ENCODE measurements at places on chromosomes 4 and X.

GRCh38 chr4:131603705-131604104 is 1545.4 kb upstream of the PCDH10 start:
- DNase-seq, result no peak

GRCh38 chrX:124307253-124307907 is 25.1 kb upstream of the TEX13D start:
- DNase-seq, result no peak

- no peak for DNase-seq
Measured at GRCh38 chr4:3121110-3121509, 46.6 kb downstream of the HTT start.

DNA sequence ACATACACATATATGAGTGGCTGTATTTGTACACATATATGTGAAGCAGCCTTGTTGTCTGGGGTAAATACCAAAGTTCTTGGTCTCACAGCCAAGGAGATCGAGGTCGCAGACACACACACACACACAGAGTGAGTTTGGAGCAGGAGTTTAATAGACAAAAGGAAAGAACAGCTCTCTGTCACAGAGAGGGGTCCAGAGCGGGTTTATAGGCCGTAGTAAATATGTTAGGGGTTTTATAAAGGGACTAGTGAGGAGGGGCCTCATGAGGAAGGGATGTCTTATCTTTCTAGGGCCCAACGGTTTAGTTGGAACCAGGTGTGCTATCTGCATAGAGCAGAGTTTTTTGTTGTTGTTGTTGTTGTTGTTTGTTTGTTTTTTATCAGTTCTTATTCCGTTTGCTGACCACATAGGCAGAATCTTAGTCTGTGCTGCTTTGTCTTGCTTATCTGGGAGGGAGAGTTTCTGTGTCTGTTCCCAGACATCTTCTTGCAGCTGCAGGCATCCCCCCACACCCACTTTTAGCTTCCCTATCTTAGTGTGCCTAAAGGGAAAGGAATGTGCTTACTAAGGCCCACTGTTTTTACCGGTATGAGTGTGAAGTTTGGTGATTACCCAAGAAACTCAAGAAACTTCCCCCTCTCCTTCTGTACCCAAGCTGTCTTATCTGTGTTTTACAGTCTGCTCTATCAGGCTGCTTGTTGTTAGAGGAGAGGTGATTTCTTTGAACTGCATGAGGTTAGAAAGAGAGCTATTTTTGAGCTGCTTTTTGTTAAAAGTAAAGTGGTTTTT is 91.9 kb downstream of the TENT5D start:
- no peak for DNase-seq

DNA sequence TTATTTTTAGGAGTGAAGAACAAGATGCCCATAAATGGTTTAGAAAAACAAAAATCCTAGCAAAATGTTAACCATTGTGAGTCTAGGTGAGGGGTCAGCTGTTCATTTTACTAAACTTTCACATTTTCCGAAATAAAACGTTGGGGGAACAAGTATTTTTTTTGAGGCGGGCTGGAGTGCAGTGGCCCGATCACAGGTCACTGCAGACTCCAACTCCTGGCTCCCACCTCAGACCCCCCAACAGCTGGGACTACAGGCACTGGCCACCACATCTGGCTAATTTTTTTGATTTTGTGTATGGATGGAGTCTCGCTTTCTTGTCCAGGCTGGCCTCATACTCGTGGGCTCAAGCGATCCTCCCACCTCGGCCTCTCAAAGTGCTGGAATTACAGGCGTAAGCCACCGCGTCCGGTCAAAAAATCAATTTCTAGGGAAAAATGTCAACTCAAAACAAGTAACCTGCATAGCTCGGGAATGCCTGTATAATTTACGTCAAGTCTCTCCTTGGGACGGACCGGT is 742 bp upstream of the TAF1 start:
- no peak for DNase-seq

DNA sequence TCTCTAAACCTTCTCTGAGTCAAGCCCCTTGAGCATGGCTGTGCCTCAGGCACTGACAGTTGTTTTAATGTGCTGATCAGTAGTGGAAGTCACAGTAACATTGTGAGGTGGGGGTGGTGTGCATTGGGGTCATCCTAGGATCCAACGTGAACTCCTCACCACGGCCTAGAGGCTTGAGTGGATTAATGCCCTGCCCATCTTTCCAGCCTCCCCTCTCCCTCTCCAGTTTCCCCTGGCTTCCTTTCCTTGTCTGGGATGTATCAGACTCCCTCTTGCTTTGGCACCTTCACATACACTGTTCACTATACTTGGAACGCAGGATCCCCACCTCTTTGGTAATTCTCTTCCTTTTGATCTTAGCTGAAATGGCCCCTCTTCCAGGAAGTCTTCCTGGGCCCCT is 13.3 kb upstream of the PJA1 start:
- no peak for DNase-seq

GRCh38 chr4:147730333-147730732 is 1.6 kb upstream of the ARHGAP10 start:
- DNase-seq, result no peak

GRCh38 chr4:158891256-158891655 is 122.4 kb downstream of the FNIP2 start:
- DNase-seq, result no peak

DNA sequence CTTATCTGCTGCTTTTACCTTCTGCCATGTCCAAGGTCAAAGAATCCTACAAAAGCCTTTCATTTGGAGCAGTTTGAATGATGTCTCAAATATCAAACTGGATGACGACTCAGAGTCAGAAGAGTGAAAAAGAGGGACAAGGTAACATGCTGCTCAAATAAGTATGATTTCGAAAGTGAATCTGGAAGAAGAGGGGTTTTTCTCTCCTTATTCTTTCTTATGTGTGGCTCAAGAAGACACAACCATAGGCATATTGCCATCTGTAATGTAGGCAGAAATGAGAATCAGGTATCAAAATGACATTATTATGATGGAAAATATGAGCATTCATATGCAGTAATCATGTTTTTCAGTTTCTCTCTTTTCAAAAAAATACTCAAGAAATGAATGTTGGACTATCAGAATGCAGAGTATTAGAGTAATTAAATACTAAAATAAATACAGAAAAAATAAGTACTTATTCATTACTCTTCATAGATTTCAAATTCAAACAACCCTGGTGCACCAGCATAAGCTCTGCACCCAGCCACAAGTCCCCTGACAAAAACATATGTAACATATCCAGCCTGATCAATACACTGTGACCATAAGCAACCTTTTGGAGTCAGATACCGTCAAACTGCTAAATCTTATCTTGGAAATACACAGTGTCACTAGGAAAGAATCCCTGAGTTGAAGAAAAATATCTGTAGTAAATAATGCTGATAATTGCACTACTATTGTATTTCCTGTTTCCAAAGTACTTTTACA is 468.6 kb downstream of the INPP4B start:
- no peak for DNase-seq

- no peak for DNase-seq
Measured at GRCh38 chr4:141721174-141721573, 84.8 kb downstream of the IL15 start.

DNA sequence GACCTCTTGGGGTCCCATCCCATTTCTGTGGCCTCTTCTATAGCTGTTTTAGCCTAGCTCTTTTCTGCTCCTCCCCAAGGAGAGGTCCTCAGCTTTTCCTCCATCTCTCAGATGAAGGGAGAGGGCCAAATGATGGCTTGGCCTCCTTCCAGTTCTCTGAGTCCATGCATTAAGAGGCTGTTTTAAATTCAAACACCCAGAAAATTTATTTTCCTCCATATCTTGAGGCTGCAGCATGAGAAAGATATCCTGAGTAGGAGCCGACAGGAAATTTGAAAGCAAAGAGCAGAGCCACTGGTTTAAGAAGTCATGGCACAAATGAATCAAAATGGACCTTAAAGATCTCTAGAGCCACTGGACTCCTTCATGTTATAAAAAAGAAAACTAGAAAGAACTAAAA is 558.8 kb downstream of the MID1IP1 start:
- no peak for DNase-seq

- no peak for DNase-seq
Measured at GRCh38 chr4:114103908-114104307, 124.5 kb upstream of the ARSJ start.

DNA sequence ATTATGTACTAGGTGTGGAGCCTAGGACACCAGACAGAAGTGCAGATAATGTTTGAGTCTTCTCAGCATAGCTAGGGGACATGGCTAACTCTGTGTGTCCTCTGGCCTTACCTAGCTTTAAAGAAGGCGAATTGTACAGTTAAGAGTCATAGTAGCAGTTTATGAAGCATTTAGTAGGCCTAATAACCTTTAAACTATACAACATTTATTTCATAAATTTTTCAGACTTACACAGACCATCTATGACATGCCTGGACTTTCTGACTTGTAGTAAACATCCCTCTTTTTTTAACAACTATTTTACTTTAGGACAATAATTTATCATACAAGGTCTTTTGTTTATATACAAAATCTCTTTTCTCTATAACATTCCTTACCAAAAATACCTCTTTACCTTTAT is 37.4 kb downstream of the ETNPPL start:
- no peak for DNase-seq

DNA sequence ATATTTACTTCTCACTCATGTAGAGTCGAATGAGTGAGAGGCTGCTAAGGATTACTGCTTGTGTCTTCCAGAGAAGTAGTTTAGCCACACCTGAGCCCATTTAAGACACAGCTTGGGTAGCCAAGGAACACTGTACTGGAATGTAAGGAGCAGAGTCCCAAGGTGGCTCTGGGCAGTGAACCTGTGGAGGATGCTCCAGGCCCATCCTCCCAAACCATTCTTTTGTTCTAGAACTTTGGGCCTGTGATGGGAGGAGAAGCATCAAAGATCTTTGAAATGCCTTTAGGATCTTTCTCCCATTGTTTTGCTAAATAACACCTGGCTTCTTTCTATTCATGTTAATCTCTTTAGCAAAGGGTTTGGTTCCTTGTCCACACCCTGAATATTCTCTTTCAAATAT is 162.2 kb downstream of the KLHL4 start:
- no peak for DNase-seq

GRCh38 chrX:132843363-132843762 is 115.1 kb downstream of the HS6ST2 start:
- no peak for DNase-seq

DNA sequence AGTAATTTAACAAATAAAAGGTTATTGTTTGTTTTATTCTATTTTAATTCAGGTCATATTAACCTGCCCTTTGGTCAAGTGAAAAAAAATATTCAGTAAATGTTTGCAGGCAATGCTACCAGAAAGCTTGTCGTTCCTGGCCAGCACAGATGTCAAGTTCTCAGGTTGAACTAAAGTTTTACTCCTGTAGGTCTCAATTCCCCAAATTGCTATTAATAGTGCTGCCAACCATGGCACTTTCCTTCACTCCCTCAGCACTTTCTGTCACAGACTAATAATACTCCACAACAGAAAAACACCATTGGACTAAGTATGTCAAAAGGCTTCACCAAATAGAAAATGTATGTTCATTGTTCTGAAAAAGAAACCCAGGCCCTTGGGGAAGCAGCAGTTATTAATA is 79.2 kb upstream of the C4orf54 start:
- no peak for DNase-seq

DNA sequence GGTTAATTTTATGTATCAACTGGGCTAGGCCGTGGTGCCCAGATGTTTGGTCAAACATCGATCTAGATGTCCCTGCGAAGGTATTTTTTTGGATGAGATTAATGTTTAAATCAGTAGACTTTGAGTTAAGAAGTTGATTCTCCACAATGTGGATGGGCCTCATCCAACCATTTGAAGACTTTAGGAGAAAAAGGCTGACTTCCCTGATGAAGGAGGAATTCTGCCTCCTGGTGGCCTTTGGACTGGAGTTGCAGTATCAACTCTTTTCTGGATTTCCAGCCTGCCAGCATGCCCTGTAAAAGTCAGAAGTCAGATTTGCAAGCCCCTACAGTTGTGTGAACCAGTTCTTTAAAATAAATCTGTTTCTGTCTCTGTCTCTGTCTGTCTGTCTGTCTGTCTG is 91.4 kb downstream of the STK32B start:
- no peak for DNase-seq

DNA sequence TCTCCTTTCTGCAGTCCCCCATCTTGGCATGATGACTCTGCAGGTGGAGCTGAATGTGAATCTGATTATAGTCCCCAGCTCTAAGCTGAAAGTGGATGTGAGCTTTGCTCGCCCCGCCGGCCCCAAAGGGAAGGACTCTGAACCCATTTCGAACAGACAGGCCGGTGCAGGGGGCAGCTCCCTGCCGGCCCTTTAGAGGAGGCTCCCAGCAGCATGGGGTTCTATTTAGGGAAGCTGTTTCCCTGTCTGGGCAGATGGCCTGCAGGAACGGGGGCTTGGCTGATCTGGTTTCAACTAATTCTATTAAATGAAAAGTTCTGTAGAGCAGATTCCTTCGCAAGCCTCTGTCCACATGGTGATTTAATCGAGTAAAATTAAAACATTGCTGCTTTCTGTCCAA is 104.8 kb upstream of the MSX1 start:
- DNase-seq, result no peak

- DNase-seq, result no peak
Measured at GRCh38 chr4:89641367-89641687, 195.6 kb downstream of the SNCA start.

Measured in CD4-positive, alpha-beta T cell (primary cell).